ENCODE measurements at places on chromosomes 3 and 15. TPM values are rescaled to one million over a fixed set of nuclear protein-coding genes. Genes with fewer than 3 reads are reported as not detected.

The MUC20 gene
- 1.0 TPM for total RNA-seq

The WDR72 gene
- 2.5 TPM for total RNA-seq

The CCR8 gene
- total RNA-seq, result not detected

The LRRC34 gene
- not detected for total RNA-seq

DNA sequence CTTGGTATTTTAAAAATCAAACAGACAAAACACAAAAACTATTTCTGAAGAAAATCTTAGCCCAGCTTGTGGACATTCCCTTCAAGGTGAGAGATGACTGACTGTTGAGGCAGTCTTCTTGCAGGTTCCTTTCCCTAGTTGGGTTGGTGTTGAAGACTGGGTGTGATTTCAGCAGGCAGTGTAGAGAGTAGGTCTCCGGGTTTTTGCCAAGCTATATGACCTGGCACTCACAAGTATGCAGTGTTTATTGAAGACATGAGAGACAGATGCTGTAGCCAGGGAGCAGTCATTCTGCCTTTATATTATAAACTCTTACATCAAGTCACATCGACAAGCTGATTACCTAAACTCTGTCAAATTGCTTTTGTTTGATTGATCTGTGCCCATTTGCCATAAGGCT, 17.5 kb downstream of the SENP8 start:
- no peak for DNase-seq

GRCh38 chr3:14154276-14154675, 24.1 kb downstream of the XPC start:
- peak; percentile 40 for DNase-seq

DNA sequence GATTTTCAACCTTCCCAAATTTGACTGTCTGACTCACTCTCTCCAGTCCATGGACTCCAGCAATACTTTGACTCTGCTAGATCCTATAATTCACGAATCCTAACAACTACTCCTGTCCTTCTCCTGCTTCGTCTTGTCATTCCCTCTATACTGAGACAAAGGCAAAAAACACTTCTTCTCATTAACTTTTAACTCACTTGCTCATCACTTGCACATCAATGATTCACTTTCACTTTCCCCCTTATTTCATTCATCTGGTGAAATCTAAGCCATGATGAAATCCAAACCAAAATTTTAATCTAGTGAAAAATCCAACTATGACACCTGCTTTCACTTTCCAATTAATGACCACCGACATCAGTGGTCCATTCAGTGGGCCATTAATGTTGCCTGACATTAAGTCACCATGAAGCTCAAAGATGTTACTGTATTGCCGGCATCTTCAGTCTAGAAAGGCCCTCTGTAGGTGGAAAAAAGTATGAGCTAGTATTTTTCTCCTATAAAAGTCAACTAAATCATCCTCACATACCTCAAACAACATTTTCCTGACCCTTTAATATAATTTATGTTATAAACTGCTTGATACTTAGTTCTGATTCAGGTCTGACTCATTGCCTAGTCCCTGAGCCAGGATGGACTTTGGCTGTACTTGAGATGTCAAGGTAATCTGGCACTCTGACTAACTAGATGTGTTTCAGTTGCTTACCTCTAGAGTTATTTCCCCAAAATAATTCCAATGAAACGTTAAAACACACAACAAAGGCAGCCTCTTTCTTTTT, 158.6 kb downstream of the CNTN6 start:
- no peak for DNase-seq

DNA sequence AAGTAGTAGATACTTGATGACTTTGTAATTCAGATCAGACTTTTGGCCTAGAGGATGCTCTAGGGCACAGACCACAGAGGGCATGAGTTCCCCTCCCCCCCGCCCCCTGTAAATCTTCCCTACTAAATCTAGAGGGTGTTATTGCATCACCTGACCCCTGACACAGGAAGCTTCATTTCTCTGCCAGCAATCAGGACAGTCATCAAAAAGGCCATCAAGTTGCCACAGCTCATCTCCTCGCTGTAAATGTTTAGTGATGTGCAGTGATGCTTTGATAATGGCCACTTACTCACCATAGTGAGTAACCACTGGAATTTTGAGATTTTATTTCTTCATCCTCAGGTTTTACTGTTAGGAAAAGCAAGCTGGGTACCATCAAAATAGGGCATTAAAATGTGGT, 289.2 kb upstream of the CHRM5 start:
- DNase-seq, result no peak

DNA sequence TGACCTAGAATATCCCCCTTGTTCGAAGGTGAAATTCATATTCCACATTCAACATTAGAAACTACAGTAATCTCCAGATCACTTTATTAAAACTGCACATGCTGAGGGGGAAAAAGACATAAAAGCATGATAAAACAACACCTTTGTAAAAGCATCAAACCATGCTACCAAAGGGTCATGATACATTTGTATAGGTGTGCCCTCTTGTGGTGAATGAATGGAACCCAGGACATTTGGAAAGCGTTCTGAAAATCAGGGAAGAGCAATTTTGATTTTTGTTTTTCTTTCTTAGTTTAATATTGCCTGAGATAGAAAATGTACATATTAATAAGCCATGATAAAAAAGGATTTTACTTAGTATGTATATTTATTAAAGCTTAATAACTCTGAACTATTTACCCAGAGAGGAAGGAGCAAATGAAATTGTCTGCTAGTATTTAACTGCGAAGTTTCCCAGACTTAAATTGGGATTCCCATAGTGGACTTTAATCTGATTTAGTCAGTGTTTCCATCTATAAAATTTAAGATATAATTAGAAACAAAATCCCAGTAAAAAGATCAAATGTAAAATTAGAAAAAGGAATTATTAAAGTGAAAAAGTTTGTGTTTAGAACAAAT, 105.8 kb upstream of the ARL6 start:
- DNase-seq, result no peak

DNA sequence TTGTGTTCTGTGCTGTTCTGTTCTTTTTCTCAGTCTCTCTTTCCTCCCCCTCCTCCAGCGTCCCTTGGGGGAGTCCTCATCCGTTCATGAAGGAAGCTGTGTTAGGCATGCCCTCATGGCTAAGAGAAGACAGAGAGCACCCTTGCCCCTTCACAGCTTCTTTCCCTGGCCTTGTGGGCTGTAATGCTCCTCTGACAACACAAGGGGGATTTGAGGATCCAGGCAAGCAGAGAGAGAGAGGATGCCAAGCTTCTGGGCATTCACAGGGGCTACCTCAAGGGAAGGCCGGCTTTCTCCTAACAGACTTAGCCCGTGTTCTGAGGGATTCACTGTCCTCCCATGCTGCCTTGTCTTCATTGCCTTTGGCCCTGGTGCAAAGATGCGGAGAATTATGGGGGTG, 389.5 kb downstream of the LRTM1 start:
- DNase-seq, result no peak

- DNase-seq, result no peak
These were observed 20.2 kb upstream of the LMCD1 start for GRCh38 chr3:8481380-8481779.

DNA sequence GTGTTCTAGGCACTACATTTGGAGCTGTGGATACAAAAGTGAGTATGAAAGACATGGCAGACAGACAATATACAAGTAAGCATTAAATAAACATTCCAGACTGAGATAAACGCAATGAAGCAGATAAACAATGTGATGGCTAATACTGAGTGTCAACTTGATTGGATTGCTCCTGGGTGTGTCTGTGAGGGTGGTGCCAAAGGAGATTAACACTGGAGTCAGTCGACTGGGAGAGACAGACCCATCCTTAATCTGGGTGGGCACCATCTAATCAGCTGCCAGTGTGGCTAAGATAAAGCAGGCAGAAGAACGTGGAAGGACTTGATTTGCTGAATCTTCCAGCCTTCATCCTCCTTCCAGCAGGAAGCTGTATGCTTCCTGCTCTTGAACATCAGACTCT, 77.2 kb downstream of the CADPS start:
- DNase-seq, result no peak
